ENCODE measurements at places on chromosomes 1 and 21.

DNA sequence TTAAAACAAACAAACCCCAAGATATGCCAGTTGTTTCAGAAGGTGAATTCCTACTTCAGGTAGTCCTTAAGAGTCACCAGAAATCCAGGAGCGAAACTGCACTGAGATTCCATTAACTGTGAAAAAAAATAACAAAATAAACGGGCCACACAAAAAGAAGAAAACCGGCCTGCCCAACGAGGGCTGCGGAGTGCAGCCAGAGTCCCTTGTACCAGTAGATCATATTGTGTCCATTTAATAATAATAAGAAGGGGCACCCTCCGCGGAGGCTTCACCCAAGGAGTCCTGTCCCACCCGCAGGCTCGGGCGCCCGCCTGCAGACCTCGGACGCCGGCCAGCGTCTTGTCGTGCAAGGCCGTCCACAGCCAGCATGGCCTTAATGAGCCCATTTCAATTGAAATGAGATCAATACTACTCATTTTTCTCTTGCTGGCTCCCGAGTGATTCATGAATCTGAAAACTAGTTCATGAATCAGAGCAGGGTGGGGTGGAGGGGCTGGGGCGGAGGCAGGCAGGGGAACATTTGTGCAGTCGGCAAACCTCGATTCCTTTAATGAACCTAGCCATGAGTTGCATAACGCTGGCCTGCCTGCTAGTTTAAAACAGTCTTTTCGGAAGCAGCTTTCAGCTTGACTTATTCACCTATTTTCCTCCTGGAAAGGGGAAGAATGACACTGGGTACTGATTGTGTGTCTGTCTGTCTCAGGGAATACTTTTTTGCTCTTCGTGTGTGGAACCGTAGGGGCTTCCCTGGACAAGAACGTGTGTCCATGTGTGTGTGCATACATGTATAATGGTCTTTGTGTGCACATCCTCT is 113.1 kb upstream of the IRF2BP2 start:
- peak; percentile 89 for DNase-seq

DNA sequence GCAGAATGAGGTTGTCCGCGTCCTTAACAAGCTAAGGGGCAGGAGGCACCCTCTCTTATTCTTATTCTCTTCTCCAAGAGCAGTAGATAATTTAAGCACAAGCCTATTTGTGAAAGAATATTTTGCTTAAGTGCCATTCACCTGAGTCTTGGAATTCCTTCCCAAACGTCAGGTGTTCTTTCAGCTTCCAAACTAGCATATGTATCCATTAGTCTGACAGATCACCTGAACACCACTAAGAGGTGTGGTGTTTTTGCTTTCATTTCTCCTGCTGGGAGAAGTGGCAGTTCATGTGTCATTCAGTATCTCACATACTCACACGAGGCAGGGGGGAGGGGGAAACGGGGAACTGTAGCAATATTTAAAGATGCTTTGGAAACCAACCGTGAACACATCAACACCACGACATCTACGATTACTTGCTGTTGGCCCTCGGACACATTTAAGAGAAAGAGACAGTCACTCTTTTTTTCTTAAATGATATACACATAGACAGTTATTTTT is 45.5 kb upstream of the RBM15 start:
- DNase-seq: no peak

- no peak for DNase-seq
Measured at GRCh38 chr1:79042117-79042516, 35.6 kb upstream of the ADGRL4 start.

DNA sequence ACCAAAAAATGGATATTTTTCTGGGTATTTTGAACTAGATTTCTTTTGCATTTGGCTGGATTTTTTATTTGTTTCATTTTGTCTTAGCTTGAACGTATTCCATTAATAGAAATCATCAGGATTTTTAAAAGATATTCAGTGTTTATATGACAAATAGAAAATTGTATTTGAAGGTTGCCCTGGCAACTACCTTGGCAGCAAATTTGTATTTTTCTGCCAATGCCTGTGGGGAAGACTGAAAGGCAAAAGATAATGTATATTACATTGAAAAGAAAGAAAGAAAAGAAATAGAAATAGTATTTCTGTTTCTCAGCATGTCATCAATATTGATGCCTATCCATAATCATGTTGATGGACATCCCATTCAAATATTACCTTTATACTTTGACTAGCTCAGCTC is 16.8 kb downstream of the VCAM1 start:
- DNase-seq: no peak

GRCh38 chr1:183039985-183040447 is 16.8 kb downstream of the LAMC1 start:
- no peak for DNase-seq

DNA sequence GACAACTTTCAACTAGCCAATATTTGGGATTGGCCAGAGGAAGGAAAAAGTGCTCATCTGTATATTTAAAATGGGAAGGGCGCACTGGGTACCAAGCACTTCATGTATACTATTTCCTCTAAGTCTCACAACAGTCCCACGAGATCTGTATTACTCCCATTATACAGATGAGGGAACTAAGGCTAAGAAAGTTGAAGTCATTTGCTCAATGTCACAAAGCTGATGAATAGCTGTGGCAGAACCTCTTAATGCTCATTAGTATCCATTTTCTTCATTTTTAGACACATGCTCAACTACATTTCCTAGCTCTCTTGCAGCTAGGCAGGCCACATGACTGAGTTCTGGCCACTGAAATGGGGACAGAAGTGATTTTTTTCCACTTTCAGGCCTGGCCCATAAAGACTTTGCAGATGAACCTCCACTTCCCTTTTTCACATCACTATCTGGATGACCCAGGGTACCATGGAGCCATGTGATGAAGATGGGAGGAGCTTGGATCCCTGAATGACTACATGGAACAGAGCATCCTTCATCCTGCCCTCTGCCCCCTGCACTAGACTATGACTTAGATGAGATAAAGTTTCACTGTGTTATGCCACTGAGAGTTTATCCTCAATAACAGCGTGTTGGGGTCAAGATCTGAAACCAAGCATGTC is 31.8 kb downstream of the ATF3 start:
- no peak for DNase-seq

DNA sequence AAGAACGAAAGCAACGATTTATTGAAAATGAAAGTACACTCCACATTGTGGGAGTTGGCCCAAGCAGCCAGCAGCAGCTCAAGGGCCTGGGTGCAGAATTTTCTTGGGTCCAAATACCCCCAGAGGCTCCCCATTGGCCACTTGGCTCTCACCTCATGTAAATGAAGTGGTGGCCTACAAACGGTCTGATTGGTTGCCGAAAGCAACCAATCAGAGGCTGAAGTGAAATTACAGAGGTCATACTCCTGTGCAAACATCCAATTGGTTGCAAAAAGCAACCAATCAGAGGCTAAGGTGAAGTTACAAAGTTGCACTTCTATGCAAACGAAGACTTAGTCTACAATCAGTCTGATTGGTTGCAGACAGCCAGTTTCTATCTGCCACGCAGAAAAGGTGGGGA is 31.9 kb downstream of the FAM163A start:
- no peak for DNase-seq

GRCh38 chr21:42518215-42518614 is 4.6 kb downstream of the SLC37A1 start:
- no peak for DNase-seq

DNA sequence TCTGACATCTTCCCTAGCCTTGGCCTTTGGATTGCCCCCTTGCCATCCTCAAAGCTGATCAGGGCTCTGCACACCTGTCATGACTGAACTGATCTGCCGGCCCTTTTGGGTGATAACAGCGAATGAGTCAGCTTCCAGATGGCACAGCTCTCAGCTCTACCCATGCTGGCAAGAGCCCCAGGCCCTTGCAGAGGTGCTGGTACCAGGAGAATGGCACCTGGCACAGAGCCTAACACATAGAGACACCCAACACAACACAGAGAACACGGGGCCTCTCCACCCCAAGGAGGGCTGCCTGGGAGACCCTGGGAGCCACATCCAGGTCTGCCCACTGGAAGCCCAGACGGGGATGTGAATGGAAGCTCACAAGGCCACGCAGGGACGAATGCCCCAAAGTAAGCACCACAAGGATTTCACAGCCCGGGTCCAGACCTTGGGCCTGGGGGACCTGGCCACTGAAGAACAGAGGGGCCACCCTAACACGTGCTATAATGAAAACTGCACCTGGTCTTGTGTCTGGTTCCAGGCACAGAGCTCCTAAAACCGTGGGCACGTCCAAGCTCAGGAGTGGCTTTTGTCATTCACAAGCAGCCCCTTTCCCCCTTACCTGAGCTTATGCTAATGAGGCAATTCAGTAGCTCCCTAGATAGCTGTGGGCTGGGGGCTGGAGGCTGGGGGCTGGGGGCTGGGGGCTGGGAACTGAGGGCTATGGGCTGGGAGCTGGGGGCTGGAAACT is 160.5 kb downstream of the NPHP4 start:
- no peak for DNase-seq

DNA sequence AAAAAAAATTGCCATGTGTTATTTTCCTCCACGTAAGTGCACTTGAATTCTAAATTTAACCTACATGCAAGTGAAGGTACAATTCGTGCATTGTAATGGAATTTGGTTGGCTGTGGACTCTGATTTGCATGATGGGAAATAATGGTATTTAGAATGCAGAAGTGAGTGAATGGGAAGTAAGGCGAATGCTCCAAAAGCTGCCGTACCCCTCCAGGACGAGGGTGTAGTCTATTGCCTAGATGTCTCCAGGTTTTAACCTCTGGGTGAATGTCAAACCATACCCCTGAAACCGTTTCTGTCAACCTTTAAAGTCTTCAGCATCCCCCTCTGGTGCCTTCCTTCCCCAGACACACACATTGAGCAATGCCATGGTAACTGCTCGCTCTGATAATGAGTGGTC is 44.5 kb downstream of the KIAA0040 start:
- no peak for DNase-seq

DNA sequence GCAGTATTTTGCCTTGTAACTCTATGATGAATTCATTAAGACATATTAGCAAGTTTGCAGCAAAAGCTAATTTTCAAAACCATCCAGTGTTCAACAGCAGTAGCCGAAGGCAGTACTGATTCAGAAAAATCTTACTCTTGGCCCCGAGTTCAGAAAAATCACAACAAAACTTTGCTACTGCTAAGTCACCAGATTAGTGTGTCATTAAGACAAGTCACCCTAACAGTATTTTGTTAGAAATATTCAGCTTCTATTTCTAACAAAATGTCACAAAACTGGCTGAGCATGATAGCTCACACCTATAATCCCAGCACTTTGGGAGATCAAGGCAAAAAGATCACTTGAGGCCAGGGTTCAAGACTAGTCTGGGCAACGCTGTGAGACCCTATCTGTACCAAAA is 8.2 kb downstream of the GTF2B start:
- DNase-seq: no peak

GRCh38 chr1:224718470-224719053 is 102.4 kb downstream of the CNIH3 start:
- DNase-seq: peak; percentile 18

DNA sequence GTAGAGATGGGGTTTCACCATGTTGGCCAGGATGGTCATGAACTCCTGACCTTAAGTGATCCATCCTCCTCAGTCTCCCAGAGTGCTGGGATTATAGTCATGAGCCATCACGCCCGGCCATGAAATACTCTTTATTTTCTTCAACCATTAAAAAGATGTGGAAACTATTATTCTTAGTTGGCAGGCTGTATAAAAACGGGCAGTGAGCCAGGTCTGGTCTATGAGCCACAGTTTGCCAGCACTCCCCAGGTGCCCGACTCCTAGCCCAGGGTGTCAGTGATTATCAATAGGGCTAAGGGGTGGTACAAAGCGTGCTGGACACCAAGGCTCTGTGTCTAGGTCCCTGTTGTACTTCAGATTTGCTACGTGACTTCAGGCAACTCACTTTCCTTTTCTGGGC is 3.7 kb upstream of the TMEM61 start:
- no peak for DNase-seq

GRCh38 chr1:170226767-170227166 is 81.0 kb downstream of the NTMT2 start:
- DNase-seq: no peak

- no peak for DNase-seq
Measured at GRCh38 chr1:178745260-178745659, 20.2 kb downstream of the RALGPS2 start.

DNA sequence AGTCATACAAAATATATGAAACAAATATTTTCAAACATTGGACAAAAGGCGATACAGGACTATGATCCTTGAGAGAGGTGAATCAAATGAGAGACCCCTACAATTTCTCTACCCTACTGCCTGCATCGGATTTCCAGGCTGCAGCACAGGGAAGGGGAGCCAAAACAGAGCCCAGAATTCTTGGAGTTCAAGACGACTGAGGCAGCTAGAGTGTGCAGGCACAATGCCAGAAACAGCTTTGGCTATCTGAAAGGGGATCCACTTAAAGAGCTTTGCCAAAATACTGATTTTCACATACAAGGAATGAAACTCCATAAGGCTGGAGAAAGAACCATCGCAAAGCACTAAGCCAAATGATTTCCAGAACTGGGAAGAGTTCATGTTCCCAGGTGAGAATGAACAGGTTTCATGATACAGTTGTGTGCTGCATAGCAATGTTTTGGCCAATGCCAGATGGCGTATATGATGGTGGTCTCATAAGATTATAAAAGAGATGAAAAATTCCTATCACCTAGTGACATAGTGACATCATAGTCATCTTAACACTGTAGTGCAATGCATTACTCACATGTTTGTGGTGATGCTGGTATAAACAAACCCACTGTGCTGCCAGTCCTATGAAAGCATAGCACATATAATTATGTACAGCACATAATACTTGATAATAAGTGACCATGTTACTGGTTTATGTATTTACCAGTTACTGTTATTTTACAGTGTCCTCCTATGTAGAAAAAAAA is 77.5 kb downstream of the KCND3 start:
- DNase-seq: no peak

GRCh38 chr1:40742363-40743061 is 41.1 kb upstream of the KCNQ4 start:
- DNase-seq: peak; percentile 27

GRCh38 chr1:46735708-46736324 is 16.9 kb upstream of the EFCAB14 start:
- DNase-seq: peak; percentile 23

DNA sequence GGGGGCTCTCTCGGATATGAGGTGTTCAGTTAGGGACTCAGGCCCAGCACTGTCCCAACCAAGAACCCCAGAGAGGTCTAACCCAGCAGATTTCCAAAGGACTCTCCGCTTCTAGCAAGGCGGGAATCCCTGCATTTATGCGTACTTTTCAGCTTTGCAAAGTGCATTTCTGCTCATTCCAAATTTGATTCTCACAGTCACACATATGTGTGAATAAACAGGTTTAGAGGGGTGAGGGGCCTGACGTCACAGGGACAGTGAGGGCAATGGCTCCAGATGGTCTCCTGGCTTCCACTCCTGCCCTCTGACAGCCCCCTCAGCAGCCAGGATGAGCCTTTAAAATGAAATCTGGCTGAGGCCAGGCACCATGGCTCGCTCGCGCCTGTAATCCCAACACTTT is 921 bp upstream of the ECE1 start:
- no peak for DNase-seq
